ENCODE measurements at places on chromosomes 7 and 10.

DNA sequence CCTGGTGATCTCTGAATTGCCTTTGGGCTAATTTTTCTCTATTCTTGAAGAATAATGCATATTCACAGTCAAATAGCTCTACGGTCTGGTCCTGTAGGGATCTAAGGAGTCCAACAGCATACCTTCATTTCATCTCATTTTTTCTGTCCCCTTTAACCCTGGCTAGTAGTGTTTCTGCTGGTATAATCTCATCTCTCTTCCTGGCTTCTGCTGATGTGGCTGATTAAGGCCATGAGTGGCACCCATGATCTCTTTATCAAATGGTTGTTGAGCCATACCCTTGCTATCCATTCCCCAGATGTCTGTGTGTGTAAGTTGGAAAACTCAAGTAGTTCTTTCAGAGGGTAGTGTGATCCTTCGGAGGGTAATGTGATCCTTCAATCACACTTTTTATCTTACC lies 119.5 kb downstream of the MARCHF5 start:
- no peak for DNase-seq

- DNase-seq, result no peak
Observed at GRCh38 chr10:33279276-33279675, 55.2 kb downstream of the NRP1 start.

- DNase-seq, result no peak
Observed at GRCh38 chr10:46018453-46019176, 11.8 kb downstream of the NCOA4 start.

- DNase-seq, result no peak
Observed at GRCh38 chr10:88048312-88048711, 184.9 kb downstream of the PTEN start.

GRCh38 chr7:391411-391951 lies 101.5 kb downstream of the FOXL3 start:
- no peak for DNase-seq

DNA sequence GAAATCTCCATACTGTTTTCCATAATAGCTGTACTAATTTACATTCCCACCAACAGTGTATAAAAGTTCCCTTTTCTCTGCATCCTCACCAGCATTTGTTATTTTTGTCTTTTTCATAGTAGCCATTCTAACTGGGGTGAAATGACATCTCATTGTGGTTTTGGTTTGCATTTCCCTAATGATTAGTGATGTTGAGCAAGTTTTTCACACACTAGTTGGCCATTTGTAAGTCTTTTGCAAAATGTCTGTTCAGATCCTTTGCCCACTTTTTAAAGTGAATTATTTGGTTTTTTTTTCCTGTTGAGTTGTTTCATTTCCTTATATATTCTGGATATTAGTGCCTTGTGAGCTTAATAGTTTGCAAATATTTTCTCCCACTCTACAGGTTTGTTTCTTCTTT lies 101.0 kb upstream of the NFE2L3 start:
- DNase-seq, result no peak

DNA sequence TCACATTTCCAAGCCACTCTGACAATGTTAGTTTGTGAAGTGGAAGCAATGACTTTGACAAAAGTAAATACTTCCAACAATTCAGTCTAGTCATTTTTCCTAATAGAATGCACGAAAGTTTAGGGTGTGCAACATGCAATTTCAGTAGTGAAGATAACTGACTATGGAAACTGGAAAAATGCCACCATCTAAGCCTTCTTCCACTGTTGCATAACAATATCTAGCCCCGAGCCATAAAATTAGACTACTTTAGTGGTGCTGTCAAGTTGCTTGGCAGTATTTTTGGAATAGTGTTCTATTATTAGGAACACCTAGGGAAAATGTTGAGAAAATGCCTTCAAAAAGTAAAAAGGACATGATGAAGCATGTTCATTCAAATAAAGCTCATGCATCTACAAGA lies 17.9 kb downstream of the SEMA3A start:
- DNase-seq, result no peak

- DNase-seq, result no peak
Observed at GRCh38 chr10:110634527-110635209, 9.5 kb upstream of the RBM20 start.

- DNase-seq, result no peak
Observed at GRCh38 chr7:120207037-120207436, 65.9 kb upstream of the KCND2 start.
